ENCODE measurements at places on chromosomes 1 and 21. TPM values are rescaled to one million over a fixed set of nuclear protein-coding genes. Genes with fewer than 3 reads are reported as not detected.

- no peak for DNase-seq
These were observed 250.1 kb downstream of the HMCN1 start for GRCh38 chr1:185984113-185984836.

DNA sequence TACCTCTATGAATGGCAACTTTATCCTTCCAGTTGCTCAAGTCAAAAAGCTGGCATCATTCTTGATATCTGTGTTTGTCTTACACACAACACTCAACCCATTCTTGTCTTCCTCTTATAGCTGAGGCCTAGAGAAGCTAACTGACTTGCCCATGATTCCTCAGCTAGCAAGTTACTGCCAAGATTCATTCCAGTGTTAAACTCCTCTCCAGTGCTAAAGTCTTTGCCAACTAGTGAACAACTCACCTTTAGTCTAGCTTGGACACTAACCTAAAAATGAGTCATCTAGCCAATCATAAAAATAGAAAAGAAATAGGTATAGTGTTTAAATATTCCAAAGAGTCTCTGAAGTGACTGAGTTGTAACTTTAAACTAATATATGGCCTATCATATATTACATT is 45.6 kb upstream of the RGS2 start:
- DNase-seq = peak; percentile 26

GRCh38 chr21:32562426-32562825 is 22.9 kb downstream of the TCP10L start:
- peak; percentile 21 for DNase-seq

The OR2T11 gene
- total RNA-seq = not detected

GRCh38 chr1:53046930-53047329 is 15.1 kb upstream of the PODN start:
- DNase-seq = no peak

DNA sequence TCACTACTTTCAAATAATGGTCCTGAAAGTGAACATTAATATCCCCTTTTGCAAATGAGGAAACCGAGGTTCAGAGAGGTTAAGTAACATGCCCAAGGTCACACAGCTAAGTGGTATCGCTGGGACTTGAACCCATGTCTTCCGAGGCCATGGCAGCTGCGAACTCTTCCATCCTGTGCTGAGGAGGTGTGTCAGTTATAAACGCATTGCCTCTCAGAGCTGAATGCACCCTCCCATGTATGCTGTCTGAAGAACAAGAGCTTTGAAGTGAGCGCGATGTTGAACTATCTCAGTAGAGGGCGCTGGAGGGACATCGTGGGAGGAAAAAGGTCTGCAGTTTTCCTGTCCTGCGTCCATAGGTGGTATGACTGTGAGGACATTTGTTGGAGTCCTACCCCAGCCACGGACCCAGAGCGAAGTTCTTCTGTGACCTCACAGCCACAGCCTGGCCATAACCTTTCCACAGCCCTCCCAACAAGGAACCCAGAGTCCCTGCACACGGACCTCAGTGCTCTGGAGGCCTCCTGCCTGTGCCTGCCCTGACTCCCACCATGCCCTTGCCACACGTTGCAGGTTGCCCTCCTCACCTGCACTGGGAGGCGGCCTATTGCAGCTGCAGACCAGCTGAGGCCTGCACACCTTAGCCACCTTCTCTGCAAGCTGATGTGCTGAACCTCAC is 7.5 kb downstream of the MYOC start:
- DNase-seq = peak; percentile 80

DNA sequence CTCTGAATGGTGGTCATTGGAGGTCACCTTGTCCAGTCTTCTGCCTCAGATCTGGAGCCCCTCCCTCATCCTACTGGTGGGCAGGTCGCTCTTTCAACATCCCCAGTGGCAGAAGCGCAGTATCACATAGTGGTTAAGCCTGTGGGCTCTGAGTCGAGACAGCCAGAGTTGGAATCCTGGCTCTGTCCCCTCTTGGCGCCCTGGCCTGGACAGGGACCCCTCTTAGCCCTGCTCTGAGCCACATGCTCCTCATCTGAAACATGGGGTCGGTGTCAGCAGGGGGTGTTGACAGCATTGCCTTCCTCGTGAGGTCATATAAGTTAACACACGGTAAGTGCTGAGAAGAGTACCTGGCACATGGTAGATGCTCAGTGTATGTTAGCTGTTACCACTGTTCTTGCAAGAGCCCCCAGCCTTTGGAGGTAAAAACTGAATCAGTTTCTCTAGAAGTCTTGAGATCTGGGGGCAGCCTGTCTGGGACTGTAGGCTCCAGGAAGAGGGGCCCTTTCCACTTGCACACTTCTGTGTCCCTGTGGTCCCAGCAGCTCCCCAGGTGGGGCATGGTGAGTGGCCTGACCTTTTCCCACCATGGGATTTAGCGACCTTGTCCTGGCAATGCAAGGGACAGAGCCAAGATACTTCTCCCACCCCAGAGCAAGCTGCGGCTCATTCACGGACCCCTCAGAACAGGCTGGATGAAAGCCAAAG is 6.4 kb downstream of the ZC3H12A start:
- DNase-seq = no peak

DNA sequence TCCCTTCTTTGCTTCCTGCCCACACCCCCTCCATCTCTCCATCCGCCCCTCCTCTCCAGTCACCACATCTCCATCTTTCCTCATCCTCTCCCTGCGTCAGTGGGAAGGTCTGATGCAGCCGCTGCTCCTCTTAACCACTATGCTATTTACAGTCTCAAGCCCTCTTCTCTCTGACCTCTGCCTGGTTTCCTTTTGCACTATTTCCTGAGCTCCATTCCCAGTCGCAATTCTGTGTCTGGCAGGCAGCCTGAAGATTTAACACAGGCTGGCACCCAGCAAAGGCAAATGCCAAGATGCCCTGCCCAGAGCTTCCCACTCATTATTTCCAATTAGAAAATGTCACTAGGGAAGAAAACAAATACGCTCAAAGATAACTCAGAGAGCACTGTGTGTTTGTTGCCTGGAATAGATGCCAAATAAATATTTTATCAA is 89.6 kb upstream of the LPGAT1 start:
- DNase-seq = no peak

DNA sequence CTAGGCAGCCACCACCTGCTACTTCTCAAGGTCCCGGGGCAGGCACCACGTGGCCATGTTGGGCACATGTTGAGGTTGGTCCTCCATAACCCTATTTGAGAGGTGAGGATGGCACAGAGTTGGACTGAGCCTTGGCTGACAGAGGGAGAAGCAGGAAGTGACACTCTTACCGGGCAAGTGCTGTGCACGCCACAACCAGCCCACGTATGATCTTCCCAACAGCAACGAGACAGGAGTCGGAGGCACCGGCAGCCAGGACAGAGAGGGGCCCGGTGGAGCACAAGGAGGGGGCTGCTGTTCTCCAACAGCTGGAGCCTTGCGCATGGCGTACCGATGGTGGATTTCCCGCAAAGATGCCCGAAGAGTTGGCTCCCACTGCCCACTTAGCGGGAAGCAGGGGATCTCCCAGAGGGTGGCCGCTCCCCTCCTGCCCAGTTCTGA is 3.4 kb downstream of the CLEC20A start:
- DNase-seq = no peak

The CRABP2 gene
- total RNA-seq = 4.0 TPM

The ZFP69B gene
- total RNA-seq = 4.2 TPM

DNA sequence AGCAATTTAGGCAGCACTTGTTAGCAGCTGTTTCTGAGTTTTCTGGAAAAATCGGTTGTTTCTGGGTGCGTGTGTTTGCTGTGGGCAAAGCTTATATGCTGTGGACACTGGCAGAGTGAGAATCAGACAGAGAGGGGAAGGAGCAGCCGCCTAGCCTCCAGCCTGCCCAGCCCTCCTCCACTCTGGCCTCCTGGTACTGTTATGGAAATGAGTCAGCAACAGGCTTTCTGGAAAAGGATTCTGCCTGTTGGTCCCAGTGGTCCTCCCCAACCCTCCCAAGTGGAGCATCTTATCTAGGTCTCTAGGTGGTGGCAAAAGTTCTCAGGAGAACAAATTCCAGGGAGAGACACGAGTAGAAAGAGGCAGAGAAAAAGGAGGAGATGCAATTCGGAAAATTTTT is 42.2 kb upstream of the GOLT1A start:
- DNase-seq = no peak

GRCh38 chr1:14786109-14786675 is 187.7 kb downstream of the KAZN start:
- DNase-seq = no peak

- no peak for DNase-seq
These were observed 107.0 kb downstream of the PRDM16 start for GRCh38 chr1:3176028-3176427.

The SLC1A7 gene
- total RNA-seq = not detected

The PDC gene
- not detected for total RNA-seq

The TEX38 gene
- not detected for total RNA-seq

GRCh38 chr21:32956061-32956656 is 69.6 kb upstream of the OLIG2 start:
- no peak for DNase-seq

GRCh38 chr1:215887627-215888026 is 320.5 kb downstream of the KCTD3 start:
- no peak for DNase-seq

GRCh38 chr1:206540044-206540780 is 32.9 kb downstream of the RASSF5 start:
- DNase-seq = no peak

- DNase-seq = no peak
These were observed 56.0 kb downstream of the FOXJ3 start for GRCh38 chr1:42279055-42279454.

DNA sequence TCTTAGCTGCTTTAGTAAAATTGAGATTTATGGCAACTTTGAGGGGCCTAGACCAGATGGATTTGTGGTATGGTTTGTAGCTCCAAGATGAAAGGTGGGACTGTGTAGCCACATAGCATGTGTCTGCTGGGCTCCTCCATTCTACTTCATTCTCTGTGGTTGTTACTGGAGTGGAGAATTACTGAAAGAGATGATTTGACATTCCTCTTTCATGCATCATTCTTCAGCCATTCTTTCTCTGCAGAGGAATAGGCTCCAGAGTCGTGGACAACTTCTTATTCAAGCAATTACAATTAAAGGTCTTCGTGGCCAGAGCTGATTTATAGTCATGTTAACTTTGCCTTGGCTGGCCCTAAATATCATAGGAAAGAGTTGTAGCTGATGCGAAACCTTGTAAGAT is 328.9 kb downstream of the PAPPA2 start:
- no peak for DNase-seq

DNA sequence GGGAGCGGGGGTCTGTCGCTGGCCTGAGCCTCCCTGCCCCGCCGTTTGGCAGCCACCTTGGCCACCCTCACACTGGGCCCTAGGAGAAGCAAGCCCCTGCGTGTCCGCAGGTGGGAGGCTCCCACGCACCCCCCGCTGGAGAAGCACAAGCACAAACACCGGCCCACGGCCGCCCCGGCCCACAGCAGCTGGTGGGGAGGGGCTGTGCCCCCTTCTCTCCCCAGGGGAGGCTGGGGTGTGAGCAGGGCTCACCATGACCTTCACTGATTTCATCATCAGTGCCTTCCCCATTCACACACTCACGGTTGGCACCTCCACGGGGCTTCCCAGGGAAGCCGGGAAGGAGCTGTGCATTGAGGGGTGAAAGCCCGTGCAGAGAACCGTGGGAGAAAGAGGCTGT is 7.9 kb downstream of the AGRN start:
- DNase-seq = no peak
